ENCODE measurements at places on chromosomes 11 and 22. TPM values are rescaled to one million over a fixed set of nuclear protein-coding genes. Genes with fewer than 3 reads are reported as not detected.

ZNF215 gene
- under 0.01 TPM for total RNA-seq

SMC1B gene
- total RNA-seq, result not detected

DDX17 gene
- total RNA-seq, result 378 TPM

LRRN4CL gene
- total RNA-seq, result 40.0 TPM

DNA sequence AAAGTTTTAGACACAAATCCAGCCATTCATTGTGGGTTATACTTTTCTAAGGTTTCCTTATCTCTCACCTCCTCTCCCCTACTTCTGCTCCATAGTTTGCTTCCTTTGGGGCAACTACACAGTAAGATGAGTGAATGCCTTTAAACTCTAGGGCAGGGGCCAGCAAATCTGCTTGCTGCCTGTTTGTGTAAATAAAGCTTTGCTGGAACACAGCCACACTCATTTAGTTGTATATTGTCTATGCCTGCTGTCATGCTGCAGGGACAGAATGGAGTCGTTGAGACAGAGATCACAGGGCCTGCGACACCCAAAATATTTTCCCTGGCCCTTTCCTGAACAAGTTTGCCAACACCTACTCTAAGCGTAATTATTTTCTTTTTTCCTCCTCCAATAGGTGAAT lies 58.7 kb downstream of the TECTA start:
- H3K4me3 ChIP-seq, result no peak overlapping the region
- H3K27ac ChIP-seq, result no peak overlapping the region
- DNase-seq, result peak; percentile 77
- H3K27me3 ChIP-seq, result no peaks in the 10 kb centered on the region
- H3K36me3 ChIP-seq, result no peaks in the 10 kb centered on the region

- no peak overlapping the region for H3K4me3 ChIP-seq
- no peak for DNase-seq
- H3K27me3 ChIP-seq, result no peaks in the 10 kb centered on the region
- no peak overlapping the region for H3K27ac ChIP-seq
- H3K36me3 ChIP-seq, result no peaks in the 10 kb centered on the region
- H3K4me1 ChIP-seq, result peaks cover 41% of the 10 kb centered on the region
These were observed 18.4 kb downstream of the PHF21A start for GRCh38 chr11:46102843-46103242.

DNA sequence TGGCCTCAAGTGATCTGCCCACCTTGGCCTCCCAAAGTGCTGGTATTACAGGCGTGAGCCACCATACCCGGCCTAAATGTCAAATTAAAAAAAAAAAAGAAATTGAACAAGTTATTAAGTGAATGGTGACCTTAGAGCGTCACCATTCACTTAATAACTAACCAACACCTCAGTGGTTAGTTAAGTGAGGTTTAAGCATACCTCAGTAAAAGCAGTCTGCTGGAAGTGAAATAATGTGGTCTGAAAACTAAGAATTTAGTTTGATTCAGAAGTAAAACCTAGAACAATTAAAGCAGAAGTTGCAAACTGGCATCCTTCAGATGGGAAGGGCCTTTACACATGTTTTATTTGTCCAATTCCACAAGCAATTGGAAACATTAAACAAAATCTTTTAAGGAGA lies 71.5 kb downstream of the FCHSD2 start:
- no peaks in the 10 kb centered on the region for H3K27me3 ChIP-seq
- H3K36me3 ChIP-seq, result no peaks in the 10 kb centered on the region
- DNase-seq, result no peak
- H3K4me3 ChIP-seq, result no peak overlapping the region

DNA sequence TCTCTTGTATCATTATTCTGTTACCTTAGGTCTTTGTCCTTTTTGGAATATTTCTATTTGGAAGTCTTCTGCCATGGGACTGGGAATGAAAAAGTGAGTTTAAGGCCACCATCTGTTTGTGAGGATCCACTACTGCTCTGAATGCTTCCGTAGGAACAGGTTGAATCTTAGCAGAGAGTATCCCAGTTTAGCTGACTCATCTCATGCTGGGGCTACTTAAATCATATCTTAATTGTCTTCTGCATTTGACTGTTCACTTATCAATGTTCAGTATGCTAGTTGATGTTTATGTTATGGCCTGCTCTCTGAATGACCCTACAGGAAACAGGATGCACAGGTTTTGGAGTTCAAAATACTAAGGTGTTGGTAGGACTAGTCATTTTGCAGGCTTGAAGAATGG lies 1.4 kb upstream of the OR52I2 start:
- H3K27ac ChIP-seq, result no peak overlapping the region
- no peak for DNase-seq
- no peaks in the 10 kb centered on the region for H3K36me3 ChIP-seq
- H3K4me1 ChIP-seq, result no peaks in the 10 kb centered on the region
- no peaks in the 10 kb centered on the region for H3K27me3 ChIP-seq
- H3K4me3 ChIP-seq, result no peak overlapping the region

DNA sequence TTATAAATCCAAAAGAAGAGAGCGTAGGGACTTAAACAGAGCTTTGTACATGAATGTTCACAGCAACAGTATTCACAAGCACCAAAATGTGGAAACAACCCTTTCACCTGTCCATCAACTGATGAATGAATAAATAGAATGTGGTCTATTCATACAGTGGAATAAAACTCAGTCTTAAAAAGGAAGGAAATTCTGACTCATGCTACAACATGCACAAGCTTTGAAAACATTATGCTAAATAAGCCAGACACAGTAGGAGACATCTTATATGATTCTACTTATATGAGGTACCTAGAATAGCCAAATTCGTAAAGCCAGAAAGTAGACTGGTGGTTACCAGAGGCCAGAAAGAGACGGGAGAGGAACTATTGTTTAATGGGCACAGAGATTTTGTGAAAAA lies 74.3 kb downstream of the SHANK2 start:
- H3K27me3 ChIP-seq, result peaks cover 19% of the 10 kb centered on the region
- DNase-seq, result no peak
- H3K27ac ChIP-seq, result no peak overlapping the region
- no peak overlapping the region for H3K4me3 ChIP-seq

- no peak overlapping the region for H3K4me3 ChIP-seq
- H3K27me3 ChIP-seq, result no peaks in the 10 kb centered on the region
- peak overlapping the region; percentile 44 for H3K27ac ChIP-seq
- H3K4me1 ChIP-seq, result peaks cover 71% of the 10 kb centered on the region
These were observed 146.2 kb downstream of the RBFOX2 start for GRCh38 chr22:35882211-35883030.

- H3K4me3 ChIP-seq, result no peak overlapping the region
- no peaks in the 10 kb centered on the region for H3K36me3 ChIP-seq
- no peak overlapping the region for H3K27ac ChIP-seq
- H3K27me3 ChIP-seq, result no peaks in the 10 kb centered on the region
- H3K4me1 ChIP-seq, result no peaks in the 10 kb centered on the region
These were observed 176.7 kb downstream of the BCR start for GRCh38 chr22:23357053-23357452.

DNA sequence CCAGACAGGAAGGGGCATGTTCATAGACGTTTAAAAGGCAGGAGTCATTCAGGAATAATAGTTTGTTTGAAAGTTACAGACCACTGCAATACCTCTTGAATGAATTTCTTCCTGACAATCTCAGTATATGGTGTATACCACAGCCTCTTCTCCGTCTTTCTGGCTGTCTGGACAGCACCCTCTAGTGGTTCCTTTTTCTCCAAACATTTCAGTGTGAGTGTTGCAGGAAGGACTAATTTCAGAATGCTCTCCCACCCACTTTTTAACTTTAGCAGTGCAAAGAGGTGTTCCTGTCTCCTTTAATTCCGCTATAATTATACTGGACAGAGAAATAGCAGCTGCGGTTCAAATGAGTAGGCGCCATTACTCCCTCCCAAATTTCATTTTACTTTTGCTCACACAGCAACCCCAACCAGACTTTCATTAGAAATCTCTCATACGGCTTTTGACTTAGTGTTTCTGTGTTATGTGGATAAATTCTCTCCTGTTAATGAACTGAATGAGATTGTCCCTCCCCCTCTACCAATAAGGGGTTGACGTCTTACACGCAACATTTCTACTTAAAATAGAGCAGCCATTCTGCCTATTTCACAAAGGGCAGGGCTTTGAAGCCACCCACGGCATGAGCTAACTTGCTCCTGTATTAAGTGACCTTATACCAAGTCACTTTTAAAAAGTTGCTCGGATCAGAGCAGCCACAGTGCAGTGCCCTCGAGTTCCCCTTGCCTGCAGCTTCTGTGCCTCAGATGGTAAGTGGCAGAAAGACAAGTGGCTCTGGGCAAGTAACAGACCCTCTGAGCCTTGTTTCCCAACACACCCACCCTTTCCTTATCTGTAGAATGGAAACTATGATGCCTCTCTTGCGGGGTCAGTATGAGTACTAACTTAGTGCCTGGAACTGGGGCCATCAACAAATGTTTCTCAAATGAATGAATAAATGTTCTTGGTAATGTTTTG lies 368.6 kb downstream of the OPCML start:
- H3K36me3 ChIP-seq, result no peaks in the 10 kb centered on the region
- H3K27ac ChIP-seq, result no peak overlapping the region
- no peak for DNase-seq
- H3K4me3 ChIP-seq, result no peak overlapping the region
- no peaks in the 10 kb centered on the region for H3K4me1 ChIP-seq
- H3K27me3 ChIP-seq, result peaks cover 22% of the 10 kb centered on the region

GRCh38 chr22:19916006-19916405 lies 25.6 kb upstream of the COMT start:
- no peak overlapping the region for H3K4me3 ChIP-seq
- H3K36me3 ChIP-seq, result peaks cover 66% of the 10 kb centered on the region
- H3K27ac ChIP-seq, result no peak overlapping the region
- no peak for DNase-seq
- H3K27me3 ChIP-seq, result no peaks in the 10 kb centered on the region

- H3K27ac ChIP-seq, result no peak overlapping the region
- no peaks in the 10 kb centered on the region for H3K27me3 ChIP-seq
- H3K36me3 ChIP-seq, result no peaks in the 10 kb centered on the region
- DNase-seq, result peak; percentile 57
- H3K4me1 ChIP-seq, result no peaks in the 10 kb centered on the region
These were observed 35.3 kb upstream of the HORMAD2 start for GRCh38 chr22:30044881-30045493.

GRCh38 chr22:40967111-40967760 lies 16.1 kb downstream of the RBX1 start:
- no peak overlapping the region for H3K4me3 ChIP-seq
- no peaks in the 10 kb centered on the region for H3K27me3 ChIP-seq
- peaks cover 47% of the 10 kb centered on the region for H3K36me3 ChIP-seq
- H3K27ac ChIP-seq, result no peak overlapping the region
- no peak for DNase-seq

DNA sequence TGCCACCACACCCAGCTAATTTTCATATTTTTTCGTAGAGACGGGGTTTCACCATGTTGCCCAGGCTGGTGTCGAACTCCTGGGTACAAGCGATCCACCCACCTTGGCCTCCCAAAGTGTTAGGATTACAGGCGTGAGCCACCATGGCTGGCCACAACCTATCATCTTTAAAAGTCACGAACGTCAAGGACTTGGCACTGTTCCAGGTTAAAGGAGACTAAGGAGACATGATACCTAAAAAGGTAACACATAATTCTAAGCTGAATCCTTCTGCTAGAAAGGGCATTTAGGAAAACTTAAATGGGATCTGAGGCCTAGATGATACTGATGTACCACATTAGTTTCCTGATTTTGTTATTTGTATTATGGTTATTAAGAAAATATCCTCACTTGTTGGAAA lies 43.3 kb upstream of the SYT9 start:
- no peak for DNase-seq
- H3K36me3 ChIP-seq, result no peaks in the 10 kb centered on the region
- no peak overlapping the region for H3K4me3 ChIP-seq
- no peak overlapping the region for H3K27ac ChIP-seq

GRCh38 chr11:17294033-17294432 lies 17.5 kb downstream of the NUCB2 start:
- DNase-seq, result no peak
- H3K36me3 ChIP-seq, result peaks cover 33% of the 10 kb centered on the region
- H3K4me3 ChIP-seq, result no peak overlapping the region

- no peak overlapping the region for H3K27ac ChIP-seq
- DNase-seq, result peak; percentile 74
These were observed 334.9 kb downstream of the OPCML start for GRCh38 chr11:133197425-133197824.

- peaks cover 15% of the 10 kb centered on the region for H3K4me1 ChIP-seq
- H3K27ac ChIP-seq, result no peak overlapping the region
- DNase-seq, result no peak
These were observed 490.4 kb downstream of the MN1 start for GRCh38 chr22:27310966-27311697.

DNA sequence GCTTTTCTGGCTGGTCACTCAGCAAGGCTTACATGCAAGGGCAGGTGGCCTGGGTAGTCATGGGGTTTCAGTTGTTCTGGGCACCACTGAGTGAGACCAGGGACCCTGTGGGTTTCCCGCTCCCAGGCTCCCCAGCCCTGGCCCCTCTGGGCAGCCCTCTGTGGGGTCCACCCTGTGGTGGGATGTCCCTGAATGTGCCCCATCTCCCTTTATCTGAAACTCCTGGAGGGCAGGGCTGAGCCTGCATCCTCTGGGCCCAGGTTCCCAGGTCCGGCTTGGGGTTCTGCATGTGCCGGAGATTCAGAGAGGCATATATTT lies 1041.0 kb downstream of the BRD1 start:
- H3K4me1 ChIP-seq, result no peaks in the 10 kb centered on the region
- H3K36me3 ChIP-seq, result no peaks in the 10 kb centered on the region
- H3K4me3 ChIP-seq, result no peak overlapping the region

DNA sequence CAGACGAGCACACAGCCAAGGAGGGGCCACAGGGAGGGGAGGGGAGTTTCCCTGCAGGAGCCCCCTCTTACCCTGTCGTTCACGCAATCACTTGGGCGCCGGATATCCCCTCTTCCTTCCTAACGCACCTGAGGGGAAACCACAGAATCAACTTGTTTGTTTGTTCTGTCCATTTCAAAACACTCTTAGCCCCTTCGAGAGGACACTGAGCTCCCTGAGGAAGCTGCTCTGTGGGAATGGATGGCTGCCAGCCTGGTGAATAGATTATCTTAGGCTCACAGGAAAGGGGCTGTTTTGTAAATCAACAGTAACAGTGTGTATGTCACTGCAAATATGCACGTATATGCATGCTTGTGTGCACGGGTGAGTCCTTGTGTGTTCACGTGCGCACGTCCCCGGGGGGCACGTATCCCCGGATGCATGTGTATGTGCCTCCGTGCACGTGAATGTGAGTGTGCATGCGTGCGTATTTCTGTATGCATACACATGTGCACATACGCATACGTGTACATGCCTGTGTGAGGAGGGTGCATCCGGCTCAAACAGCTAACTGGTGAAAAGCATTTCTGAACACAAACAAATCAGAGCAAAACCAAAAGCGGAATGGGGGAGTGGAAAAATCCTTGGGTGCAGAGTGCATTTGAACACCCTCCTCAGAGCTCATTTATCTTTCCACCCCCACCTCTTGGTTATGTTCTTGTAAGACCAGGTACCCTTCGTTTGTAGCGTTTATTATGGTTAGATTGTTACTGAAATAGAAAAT lies 7.2 kb downstream of the ARSA start:
- H3K4me1 ChIP-seq, result peaks cover 27% of the 10 kb centered on the region
- H3K36me3 ChIP-seq, result no peaks in the 10 kb centered on the region
- H3K27ac ChIP-seq, result no peak overlapping the region
- H3K27me3 ChIP-seq, result no peaks in the 10 kb centered on the region
- no peak for DNase-seq
